Aorta (tissue), 5 donors: ENCODE measurements at places on chromosomes 1 and 21. TPM values are rescaled to one million over a fixed set of nuclear protein-coding genes. Genes with fewer than 3 reads are reported as not detected.

RASAL2 gene
- total RNA-seq, result 37.3 TPM

KRTAP23-1 gene
- not detected for total RNA-seq

SLC22A15 gene
- 6.8 TPM for total RNA-seq

CSF3R gene
- 34.7 TPM for total RNA-seq

FRRS1 gene
- 6.7 TPM for total RNA-seq

OR2L8 gene
- total RNA-seq, result 0.69 TPM

MXRA8 gene
- 105 TPM for total RNA-seq

CD1C gene
- total RNA-seq, result 1.3 TPM

CDCA8 gene
- 1.2 TPM for total RNA-seq

DNA sequence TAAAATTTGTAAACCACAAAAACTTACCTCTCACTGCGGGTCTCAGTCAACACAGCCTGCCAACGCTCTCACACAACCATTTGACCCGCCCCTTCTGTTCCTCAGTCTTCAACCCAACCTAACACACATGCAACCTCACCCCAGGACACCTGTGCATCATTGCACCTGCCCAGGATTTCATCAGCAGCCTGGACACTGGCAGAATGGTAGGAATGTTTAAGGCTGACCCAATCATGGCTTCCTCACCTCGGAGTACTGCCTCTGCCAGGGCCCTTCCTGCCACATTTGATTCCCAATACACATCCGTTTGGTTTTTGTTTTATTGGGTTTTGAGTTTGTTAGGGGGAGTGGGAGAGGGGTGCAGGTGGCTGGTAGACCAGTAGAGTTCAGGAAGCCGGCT lies 40.7 kb downstream of the TOMM20 start:
- no peak for DNase-seq

DNA sequence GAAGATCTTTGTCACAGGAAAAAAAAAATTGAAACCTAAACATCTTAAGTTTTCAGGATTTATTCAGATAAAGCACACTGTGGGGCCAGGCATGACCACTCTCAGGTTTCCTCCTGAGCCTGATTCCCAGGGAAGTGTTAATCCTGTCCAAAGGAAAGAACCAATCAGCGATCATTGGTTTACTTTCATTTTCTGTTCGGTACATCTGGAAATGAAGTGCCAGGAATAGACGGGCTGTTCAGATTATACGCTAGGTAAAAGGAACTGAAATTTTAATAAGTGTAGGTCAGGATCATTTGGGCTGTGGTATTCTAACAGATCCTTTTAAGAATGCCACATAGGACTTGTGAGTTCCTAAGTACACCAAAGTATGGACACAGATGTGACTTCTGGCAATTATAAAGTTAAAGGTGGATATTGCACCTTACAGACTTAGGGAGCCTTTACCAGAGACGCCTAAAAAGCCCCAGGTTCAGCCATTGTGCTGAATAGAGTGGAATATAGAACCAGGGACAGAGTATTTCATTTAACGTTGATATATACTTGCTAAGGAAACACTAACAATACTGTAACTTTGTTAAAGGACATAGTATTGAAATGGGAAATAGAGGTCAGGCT lies 9.3 kb upstream of the CACYBP start:
- DNase-seq, result no peak

DNA sequence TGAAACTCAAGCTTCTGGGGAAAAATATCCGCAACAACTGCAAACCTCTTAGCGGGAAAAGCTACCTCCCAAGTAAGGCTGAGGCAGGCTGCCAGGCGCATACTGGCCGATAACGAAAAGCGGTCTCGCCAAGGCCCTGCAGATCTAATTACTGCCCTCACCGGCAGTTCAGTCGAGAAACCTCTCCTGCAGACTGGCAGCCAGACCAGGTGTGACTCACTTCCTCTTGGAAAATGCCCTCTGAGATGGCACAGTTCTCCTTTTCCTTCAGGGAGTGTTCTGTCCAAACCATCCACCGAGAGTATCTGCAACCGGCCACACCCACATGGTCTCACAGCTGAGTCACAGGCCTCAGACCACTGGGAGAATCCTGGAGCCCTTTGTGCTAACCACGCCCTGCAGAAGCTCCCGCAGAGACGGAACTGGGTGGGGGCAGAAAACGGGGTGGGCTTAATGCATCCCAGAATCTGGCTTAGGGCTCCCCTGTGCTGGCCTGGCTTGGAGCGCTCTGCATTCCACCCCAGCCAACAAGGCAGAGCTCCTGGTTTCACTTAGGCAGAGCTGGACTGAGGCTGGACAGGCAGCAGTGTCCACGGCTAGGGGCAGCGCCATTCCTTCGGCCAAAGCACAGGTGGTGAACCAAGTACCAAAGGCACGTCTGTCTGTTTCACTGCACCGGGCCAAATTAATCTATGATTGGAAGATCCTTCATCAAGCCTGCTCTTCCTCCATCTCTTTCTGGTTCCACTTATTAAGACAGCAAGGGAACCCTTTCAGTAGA lies 1.2 kb downstream of the S100A10 start:
- peak; percentile 91 for DNase-seq

DNA sequence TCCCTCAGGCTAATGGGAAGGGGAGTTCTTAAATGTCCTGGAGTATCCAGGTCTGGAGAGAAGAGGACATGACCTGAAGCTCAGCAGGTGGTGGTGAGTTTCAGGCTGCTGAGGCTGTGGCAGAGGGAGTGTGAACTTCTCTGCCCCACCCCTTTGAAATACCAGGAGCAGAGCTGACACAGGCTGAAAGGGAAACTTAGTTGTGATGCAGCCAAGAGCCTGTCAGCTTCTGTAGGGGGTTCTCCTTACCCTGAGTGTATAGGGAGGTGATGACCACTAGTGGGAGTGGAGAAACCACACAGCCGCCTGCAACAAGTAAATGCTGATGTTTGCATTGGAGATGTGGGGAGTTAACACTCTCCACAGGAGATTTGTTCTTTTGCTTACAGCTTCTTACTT lies 152.3 kb downstream of the FCRL5 start:
- no peak for DNase-seq

DNA sequence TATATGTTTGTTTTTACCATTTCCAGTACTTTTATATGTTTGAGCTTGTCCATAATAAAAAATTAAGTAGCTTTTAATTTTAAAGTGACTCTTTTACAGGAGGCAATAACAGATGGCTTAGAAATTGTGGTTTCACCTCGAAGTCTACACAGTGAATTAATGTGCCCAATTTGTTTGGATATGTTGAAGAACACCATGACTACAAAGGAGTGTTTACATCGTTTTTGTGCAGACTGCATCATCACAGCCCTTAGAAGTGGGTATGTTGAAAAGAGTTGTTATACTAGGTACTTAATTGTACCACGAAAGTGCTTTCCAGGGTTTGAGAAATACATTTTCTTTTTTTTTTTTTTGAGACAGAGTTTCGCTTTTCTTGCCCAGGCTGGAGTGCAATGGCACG lies 46.1 kb downstream of the RNF2 start:
- DNase-seq, result no peak

DNA sequence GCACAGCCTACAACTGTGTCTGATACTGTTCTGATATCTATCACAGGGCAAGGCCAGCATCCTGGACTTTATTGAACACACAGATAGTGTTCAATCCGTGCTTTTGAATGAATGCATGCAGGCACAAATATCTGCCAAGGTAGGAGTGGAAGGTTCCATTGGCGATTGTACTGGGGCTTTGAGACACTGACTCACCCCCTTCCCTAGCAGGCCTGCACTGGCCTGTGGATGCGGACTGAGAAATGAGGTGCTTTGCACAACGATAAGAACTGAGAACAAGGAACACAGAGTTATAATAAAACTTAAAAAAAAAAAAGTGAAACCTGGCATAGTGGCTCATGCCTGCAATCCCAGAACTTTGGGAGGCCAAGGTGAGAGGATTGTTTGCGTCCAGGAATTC lies 62.4 kb upstream of the NGF start:
- DNase-seq, result no peak

- DNase-seq, result no peak
Observed at GRCh38 chr1:227218870-227219573, 99.3 kb downstream of the CDC42BPA start.

DNA sequence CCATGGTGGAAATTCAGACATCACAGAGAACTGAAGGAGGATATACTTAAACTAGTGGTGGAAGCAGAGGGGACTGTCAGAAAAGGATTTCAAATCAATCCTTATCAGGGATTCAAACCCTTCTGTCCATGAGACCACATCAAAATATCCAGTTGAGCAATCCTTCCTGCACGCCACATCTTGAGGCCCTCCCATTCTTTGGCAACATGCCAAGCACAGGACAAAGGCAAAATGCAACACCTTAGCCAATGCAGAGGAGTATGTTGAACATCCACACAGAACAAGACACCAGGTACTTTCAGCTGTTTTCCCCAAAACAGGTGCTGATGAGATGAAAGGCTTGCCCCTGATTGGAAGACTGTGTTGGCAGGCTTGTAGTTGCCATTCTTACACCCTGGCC lies 81.8 kb upstream of the PLXNA2 start:
- DNase-seq, result no peak

- DNase-seq, result no peak
Observed at GRCh38 chr1:47557066-47557465, 119.2 kb downstream of the FOXD2 start.

- DNase-seq, result no peak
Observed at GRCh38 chr1:12249181-12249580, 19.4 kb downstream of the VPS13D start.

DNA sequence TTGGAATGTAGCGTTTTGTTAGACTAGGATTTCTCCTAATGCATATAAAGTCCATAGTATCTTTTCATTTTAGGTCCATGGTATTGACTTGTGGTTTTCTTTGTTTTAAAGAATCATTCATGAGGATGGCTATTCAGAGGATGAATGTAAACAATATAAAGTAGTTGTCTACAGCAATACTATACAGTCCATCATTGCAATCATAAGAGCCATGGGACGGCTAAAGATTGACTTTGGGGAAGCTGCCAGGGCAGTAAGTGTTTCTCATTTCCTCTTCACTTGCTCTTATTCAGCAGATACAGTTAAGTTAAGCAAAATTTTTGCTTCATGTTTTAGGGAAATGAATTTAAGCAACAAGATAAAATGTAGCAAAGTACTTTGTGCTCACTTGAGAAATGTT lies 25.4 kb downstream of the GNAI3 start:
- no peak for DNase-seq

DNA sequence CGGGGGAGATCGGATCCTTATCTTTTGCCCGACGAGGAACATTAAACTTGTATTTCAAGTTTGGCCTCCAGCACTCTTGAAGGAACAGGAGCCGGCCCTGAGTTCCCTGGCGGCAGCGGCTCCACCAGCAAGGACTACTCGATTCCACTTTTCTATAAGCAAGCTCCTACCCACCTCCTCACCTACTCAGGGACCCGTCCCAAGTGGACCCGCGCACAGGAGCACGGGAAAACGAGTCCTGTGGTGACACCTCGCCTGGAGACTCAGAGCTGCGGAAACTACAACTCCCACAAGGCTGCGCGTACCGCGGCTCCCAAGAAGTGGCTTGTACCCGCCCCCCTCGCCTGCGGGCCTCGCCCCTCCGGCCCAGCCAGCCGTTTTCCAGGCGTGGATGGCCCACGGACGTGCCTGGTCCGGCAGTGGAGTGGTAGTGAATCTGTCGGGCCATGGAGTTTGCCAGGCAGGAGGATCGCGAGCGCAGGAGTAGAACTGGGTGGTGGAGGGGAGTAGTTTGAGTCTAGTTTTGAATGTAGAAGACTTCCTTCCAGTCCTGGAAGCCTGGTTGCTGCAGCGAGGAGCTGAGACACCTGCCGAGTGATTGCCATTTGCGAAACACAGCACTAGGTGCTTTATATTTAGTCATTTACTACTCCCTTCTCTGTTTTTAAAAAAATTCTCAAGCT lies at the start of gene ACP6:
TSS of gene ACP6 (minus strand) at position 206 of the 683 bp plus-strand sequence. CDS start 476 bp downstream, outside the sequence.
- DNase-seq, result peak; percentile 98

DNA sequence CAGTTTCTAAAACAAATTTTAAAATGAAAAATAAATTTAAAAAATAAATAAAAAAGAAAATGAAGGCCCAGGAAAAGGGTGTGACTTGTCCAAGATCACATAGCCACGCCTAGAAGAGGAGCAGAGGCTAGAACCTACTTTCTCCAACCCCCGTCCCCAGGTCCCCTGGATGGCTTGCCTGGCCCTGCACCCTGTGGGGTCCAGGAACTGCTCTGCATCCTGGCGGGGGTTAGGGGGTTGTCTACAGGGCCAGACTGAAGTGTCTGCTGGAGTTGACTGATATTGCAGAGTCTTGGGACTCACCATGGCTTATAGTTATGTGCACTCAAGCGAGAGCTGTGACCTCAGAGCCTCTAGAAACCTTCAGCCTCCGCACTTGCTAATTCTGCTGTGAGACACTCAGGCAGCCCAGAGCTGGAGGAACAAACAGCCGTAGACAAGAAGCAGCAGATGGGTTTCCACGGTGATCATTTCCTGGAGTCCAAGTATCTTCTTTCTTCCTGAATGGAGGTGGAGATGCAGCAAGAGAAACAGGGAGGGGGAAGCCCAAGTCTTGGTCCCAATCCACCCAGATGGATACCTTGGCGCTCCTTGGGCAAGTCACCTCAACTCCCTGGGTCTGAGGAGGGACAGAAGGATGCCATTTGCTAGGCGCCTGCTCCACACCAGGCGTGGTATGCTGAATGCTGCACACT lies 5.2 kb upstream of the EXTL1 start:
- no peak for DNase-seq

GRCh38 chr1:44630116-44630515 lies 44.2 kb downstream of the TMEM53 start:
- DNase-seq, result no peak

- no peak for DNase-seq
Observed at GRCh38 chr1:53390736-53391135, 62.9 kb upstream of the LRP8 start.

GRCh38 chr1:43830802-43831201 lies 102.8 kb upstream of the ARTN start:
- no peak for DNase-seq

GRCh38 chr21:38266732-38267131 lies 9.9 kb downstream of the KCNJ15 start:
- DNase-seq, result no peak

DNA sequence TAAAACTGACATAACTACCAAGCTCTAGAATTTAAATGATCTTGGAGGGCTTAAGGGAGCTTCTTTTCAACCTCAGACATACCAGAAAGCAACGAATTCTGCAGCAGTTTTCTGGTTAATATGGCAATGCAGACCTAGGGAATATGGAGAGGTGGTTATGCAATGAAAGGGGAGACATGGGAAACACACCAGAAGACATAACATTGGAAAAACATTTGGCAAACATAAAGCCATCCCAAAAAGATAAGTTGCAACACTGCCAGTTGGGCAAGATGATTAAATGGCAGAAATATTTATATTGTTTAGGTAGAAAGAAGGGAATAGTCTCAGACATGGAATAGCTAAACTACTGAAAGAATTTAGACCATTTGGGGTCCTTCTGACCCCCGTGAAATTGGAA lies 104.5 kb downstream of the KCNJ6 start:
- no peak for DNase-seq

GRCh38 chr1:227904541-227905335 lies 43.0 kb downstream of the WNT9A start:
- DNase-seq, result no peak

GRCh38 chr1:221170171-221170570 lies 290.9 kb downstream of the HLX start:
- no peak for DNase-seq

DNA sequence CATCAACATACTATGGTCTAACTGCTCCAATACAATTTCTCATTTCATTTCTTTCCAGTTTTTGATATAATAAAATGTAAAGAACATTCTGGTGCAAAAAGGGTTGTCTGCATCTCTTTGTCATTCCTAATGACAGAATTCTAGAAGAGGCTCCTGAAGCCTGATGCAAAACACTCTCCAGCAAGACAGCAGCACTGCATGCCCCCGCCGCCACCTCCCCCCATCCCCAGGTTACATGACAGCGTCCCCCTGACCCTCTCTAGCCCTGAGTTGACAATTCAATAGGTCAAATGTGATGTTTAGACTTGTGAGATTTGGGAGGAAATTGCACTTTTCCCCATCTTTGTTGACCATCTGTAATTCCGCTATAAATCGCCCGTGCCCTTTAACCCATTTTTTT lies 64.6 kb upstream of the C1orf21 start:
- no peak for DNase-seq
